Activated T-cell treated with anti-CD3 and anti-CD28 coated beads, Interleukin-2, amount 50 U/mL, for 24 hours (primary cell): ENCODE measurements at places on chromosomes 5 and 9.

DNA sequence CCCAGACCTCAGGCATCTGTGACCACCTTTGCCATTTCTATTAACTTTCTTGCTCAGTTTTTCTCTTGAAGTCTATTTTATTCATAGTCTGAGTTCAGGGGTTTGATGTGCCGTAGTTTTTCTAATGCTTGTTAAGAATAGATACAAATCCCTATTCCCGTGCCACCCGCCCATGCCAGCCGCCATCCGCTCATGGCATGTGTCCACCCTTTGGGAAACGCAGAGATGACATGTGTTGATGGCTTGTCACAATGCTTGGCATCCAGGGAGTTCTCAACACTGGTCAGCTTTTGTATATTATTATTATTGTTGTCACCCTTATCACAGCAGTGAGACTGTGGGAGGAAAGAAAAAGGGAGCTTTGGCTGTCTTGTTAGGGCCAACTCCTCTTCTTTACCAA, 17.3 kb upstream of the ANGPTL2 start:
- no peak for DNase-seq

- DNase-seq: no peak
Observed at GRCh38 chr9:2298217-2298616, 283.1 kb downstream of the SMARCA2 start.

GRCh38 chr5:116561658-116562057, 13.0 kb downstream of the SEMA6A start:
- DNase-seq: no peak

DNA sequence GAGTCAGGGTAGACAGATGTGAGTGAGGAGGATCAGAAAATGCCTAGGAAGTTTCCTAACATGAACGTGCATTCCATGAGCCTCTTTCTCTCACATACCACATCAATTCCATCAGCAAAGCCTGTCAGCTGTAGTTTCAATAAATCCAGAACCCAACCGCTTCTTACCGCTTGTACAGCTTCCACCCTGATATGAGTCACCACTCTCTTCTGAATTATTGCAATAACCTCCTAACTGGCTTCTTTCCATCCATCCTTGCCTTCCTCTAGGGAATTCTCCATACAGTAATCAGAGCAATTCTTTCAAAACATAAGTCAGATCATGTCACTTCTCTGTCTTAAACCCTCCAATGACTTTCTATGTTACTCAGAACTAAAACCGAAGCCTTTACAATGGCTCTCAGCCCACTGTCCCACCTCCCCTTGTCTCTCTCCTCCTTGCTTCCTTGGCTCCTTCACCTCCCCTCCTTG, 8.1 kb upstream of the RAD23B start:
- no peak for DNase-seq

DNA sequence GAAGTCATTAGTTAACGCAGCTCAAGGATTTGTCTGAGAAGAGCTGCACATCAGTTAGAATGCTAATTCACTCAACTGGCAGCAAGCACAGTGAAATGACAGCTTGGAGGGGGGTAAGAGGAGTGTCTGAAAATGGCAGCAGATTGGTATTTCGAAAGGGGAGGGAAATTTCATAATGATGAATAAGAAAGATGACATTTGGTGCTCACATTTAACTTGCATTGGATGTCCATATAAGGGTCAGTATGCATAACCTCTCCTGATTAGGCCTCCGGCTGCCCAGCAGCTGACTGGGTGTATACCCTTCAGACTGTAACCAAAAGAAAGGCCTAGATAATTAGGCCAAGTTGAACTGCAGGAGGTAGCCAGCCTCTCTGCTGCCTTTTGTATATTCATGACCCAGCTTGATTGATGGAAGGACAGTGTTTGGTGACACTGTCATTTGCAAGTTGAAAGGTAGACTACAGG, 131.0 kb downstream of the PBX3 start:
- no peak for DNase-seq

DNA sequence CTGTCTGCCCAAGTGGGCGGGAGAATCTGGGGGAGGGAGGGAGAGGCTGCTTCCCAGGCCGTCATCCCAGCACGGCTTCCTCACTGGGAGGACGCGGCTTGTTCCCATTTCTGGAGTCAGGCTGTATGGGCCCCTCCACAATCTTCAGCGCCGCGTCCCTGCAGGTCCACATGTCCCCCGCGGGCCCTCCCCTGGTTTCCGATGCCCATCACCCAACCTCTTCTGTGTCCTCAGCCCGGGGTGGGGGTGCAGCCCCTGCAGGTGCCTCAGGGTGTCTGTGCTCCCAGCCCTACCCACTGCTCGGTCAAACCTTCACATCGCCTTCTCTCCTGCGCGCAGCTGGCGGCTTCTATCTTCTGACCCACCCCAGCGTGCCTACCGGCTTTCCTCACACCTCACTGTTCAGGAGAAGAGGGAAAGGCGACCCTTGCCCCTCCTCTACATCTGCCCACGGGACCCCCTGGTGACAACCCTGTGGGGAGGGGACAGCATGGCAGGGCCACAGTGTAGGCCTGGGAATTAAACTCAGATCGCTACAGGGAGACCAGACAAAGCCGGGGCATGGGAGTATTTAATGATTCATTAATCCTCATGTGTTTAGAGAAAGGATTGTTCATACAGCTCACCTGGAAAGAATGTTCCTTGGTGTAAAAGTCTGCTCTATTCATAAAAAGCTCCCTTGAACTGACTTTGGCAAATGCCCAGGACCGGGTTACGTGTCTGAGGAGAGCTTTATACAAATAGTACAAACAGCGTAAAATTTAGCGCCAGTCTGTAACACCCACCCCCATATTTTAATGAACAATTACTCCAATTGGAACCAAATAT, 145.1 kb downstream of the IRX1 start:
- no peak for DNase-seq

DNA sequence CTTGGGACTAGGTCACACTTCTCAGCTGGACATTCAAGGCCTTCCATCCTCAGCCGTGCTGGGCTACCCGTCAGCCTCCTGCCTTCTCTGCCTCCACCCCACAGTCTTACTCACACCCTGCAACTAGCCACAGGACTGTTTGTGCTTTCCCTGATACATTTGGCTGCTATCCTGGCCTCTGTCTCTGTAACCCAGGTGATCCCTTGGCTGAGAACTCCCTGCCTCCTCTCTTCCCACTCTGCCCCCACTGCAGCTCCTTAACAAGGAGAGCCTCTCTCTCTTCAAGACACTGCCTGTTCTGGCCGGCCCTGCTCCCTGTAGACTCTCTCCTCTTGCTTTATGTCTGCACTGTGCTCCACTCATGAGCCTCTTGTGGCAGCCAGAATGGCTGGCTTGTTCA, 120.6 kb downstream of the MSX2 start:
- no peak for DNase-seq

GRCh38 chr9:19788614-19789271, at the start of gene SLC24A2:
TSS of gene SLC24A2 (minus strand) at chr9:19789037.
- DNase-seq: no peak

- no peak for DNase-seq
Observed at GRCh38 chr5:9042241-9042640, 503.6 kb downstream of the SEMA5A start.

- no peak for DNase-seq
Observed at GRCh38 chr5:158117467-158118160, 258.7 kb upstream of the CLINT1 start.

DNA sequence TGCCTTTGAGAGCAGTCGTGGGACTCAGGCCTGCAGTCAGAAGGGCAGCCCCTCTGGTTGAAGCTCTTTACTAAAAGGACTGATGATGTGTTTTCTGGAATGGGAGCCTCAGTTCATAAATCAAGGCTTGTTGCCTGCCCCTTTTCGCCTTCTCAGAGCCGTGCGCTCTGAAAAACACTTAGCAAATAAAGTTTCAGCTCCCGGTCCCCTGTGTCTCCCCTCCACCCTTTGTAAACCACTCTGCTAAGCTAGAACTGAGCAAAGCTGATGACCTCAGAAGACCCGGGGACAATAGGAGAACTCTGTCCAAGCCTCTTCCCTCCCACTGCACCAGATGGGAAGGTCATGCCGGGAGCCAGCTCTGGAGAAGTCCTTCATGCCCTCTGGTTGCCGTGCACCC, 39.3 kb upstream of the ADRA1B start:
- no peak for DNase-seq

GRCh38 chr5:35672995-35673394, 55.3 kb downstream of the SPEF2 start:
- no peak for DNase-seq

GRCh38 chr5:21823588-21823987, 1029.6 kb downstream of the CDH12 start:
- DNase-seq: no peak

- DNase-seq: no peak
Observed at GRCh38 chr9:122526602-122527001, 491 bp downstream of the OR1N1 start.

DNA sequence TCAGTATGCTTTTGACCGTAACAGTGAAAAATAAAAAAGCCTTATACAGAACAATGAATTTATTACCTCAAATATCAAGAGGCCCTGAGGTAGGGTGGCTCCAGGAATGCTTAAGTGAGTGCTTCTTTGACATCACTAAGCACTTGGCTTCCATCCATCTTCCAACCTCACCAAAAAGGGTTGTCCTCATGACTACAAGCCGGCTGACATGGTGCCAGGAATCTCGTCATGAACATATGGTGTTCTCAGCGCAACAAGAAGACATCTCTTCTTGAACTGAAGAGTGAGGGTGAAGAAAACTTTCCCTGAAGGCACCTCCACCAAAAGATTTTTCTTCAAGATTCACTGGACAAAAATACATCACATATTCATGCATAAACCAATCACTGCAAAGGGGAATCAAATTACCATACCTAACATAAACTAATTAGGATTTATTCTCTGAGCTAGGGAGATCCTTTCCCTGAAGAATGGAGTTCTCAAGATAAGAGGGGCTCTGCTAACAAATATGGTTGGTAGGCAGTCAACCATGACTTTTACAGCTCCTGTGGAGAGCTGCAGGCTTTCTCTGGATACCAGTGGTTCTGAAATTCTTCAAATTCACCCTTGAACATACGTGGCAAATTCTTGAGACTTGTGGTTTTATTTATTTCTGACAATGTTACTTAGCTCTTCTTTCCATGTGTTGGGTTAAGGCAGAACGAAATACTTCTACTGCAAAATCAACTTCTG, 49.5 kb downstream of the AGXT2 start:
- no peak for DNase-seq

- no peak for DNase-seq
Observed at GRCh38 chr9:107639426-107639825, 149.9 kb upstream of the KLF4 start.

DNA sequence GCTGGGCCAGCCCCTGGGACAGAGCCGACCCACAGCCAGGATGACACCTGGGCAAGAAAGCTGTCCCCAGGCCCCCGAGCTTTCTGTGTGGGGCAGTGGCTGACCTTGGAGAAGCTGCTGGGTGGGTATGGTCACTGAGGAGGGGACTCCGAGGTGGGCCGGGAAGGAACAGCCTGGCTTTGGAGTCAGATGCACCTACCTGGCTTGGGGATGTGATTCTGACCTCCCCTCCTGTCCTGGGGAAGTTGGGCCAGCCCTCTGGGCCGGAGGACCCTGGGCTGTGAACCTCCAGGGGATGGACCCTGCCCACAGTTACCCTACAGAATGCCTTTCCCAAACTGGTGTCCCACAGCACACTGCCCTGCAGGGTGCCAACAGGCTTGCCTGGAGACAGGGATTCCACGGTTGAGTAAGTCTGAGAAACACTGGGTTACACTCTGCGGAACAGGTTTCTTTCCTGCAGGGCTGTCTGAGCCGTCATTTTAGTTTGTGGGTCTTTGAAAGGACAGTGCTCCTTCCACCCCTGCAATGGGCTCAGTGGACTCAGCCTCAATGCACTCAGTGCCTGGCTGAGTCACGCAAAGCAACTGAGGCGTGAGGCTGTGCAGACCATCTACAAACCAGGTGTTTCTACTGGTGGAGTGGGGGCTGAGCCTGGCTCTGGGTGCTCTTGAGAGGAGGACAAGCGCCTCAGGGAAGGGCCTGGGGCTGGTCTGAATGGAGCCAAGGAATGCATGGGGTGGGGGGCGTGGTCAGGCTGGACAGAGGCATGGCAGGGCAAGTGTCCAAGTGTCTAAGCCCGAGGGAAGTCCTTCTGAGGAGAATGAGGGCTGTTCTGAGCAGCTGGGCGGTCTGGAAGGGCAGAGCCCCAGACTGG, 41.3 kb upstream of the PHYKPL start:
- DNase-seq: no peak

DNA sequence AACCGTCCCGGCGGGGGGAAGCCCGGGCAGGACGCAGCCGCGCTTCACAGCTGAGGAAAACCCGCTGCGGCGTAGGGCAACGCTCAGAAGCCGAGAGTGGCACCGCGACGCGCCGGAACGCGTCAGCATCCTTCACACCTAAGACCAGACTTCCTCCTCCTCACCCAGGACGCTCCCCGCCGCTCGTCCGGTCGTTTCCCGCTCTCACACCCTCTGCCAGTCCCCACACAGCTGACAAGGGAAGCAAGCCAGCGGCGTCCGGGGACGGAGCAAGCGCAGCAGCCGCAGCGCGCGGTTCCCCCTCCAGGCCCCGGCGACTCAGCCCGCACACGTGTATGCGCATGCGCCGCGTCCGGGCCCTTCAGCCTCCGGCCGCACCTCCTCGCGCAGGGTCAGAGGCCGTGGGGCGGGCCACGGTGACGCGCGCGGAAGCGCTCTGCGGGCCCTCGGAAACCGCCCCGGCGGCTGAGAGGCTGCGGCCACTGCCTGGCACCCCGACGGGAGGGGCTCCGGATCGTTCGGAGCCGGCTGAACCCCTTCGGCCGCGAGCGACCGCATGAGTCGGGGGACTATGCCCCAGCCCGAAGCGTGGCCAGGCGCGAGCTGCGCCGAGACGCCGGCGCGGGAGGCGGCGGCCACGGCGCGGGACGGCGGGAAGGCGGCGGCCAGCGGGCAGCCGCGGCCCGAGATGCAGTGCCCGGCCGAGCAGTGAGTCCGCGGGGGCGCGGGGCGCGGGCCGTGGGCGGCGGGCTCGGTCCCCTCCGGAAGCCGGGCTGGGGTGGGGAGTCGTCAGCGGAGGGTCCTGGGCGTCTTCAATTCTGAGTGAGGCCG, at the start of gene OTULIN:
Gene OTULIN, plus strand, starts transcription at position 449 of the 831 bp plus-strand sequence. Its CDS starts 108 bp downstream, at position 557.
- peak; percentile 93 for DNase-seq

DNA sequence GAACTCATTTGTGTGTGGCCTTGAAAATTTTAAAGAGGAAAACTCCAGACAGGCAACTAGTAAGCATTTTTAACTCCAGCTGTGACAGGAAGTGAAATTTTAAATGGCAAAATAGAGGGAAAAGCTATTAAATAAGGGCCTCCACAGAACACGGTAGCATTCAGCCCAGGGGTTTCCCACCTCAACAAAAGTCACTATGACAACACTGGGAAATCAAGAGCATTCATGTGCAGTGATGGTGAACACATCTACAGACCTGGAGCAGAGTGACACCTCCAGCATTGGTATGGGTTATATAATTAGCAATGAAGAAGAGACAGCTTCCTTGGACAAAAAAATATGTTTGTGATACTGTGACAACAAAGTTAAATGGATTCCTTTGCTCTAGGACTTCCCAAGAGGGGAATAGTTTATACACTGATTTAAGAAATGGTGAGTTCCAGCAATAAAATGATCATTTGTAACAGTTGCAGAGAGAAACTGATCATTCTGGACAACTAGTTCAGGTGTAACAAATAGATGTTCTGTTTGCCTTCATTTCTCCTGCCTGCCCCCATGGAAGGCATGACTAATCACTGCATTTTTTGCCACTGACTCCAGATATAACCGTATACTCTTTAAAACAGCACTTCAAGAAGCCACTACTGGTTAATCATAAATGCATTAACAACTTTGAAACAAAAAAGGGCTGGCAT, 93.3 kb upstream of the SLC44A1 start:
- DNase-seq: no peak
